ENCODE measurements at places on chromosomes 11 and 22.

GRCh38 chr11:45468267-45468856, 182.2 kb upstream of the SYT13 start:
- no peak for DNase-seq

DNA sequence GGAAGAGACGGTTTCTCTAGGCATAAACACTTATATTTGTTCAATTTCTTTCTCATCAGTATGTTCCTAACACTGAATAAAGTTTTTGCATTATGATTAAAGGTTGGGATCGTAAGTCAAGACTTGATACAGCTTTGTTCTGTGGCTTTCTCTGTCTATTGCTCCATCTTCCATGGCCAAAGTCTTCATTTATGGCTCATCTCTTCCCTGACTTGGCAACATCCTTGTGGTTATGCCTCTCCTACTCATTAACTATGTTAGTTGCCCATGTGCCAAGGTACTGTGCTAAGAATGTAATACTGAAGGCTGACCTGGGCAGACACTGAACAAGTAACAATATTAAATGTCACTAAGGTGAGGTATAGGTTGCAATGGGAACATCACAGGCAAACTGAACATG, 1.6 kb upstream of the ACCSL start:
- DNase-seq = no peak

DNA sequence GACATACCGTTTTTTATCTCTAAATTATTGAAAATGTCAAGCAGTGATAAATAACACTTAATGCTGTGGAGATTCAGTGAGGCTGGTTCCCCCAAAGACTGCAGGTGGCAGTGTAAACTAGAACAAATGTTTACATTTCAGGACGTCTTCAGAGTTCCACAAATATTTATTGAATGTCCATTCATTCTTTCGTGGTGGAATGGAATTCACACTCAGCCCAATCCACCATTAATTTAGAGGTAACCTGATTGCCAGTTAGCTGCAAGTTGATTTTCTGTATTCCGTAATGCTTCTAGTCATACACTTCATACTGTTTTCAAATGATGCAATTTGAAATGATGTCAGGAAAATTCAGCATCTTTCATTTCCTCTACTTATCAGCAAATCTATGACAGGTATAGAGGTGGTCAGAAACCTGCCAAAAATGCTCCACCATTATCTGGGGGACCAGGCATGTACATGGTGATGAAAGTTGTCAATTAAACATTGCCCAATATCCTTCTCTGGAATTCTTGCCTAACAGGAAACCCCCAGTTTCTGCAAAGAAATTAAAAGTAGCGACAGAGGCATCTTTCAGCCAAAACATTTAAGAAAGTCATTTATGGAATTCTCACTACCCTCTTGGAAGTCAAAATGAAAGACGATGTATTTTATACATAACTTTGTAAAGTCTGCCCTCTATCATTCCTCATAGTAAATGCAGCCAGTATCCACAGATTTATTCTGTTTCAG, 94.3 kb upstream of the BMAL1 start:
- no peak for DNase-seq

DNA sequence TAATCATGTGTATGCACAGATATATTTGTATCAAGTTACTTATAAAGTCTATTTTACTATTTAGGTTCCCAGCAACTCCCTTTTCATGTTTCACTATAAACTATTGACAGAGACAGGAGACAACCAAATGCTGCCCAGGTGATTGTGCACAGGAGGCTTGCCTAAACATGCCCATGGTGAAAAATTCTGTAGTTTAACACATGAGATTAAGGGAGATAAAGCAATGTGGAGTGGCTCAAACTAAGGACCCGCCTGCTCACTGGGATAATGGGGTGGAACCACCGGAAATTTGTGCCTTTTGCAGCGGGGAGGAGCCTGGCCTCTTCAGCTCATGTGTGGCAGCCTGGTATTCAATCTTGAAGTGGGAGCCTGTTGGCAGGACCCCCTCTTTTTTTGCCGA, 459.5 kb upstream of the CNTN5 start:
- no peak for DNase-seq

GRCh38 chr22:43439368-43440103, 27.7 kb downstream of the MPPED1 start:
- no peak for DNase-seq

- no peak for DNase-seq
These were observed 71.4 kb downstream of the BUD13 start for GRCh38 chr11:116701297-116701801.

DNA sequence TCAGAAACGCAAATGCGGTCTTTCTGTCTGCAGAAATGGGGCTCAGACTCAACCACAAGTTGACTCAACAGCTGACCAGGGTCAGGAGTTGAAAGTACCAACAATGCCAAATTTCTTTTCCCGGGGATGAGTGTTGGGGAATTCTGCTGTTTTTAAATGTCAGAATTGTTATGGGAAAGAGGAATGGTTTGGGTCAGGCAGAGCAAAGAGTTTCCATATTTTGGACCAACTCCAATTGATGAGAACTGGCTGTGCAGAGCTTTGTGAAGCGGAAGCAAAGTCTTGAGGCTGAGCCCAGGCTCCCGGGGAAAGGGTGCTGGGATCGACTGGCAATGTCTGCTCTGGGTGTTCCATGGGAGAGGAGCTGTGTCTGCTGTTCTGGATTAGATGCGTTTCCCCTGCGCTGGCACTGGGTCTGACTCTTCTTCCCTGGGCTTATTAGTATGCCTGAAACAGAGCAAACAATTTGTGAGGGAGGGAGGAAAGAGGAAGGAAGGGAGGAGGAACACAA, 36.2 kb downstream of the TXN2 start:
- DNase-seq = no peak

DNA sequence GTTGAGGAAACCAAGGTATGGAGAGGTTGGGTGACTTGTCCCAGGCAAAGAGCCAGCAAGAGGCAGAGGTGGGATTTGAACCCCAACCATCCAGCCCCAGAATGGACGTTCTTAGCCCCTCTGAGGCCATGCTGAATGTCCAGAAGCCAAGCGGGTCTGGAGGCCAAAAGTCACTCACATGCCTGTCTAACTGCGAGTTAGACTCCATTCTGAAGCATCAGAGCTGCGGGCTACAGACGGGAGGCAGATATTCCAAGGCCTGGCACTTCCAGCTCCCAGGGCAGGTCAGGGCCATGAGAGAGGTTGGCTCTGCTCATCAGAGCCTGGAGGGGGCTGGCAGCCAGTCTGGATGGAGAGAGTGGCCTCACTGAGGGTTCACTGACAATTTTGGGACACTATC, 616.5 kb downstream of the BRD1 start:
- DNase-seq = no peak

DNA sequence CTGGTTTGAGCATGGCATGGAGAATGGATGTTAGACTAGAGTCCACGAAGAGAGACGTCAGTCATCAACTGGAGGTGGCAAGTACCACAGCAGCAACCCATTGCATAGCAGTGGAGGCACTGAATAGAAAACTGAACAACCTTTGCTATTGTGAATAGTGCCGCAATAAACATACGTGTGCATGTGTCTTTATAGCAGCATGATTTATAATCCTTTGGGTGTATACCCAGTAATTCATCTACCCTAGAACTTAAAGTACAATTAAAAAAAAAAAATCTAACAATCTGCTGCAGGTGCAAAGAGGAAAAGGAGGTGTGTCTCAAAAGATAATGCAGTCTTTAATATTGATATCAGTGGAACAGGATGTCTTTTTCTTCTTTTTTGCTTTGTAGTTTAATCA, 443.4 kb upstream of the ISX start:
- DNase-seq = no peak

DNA sequence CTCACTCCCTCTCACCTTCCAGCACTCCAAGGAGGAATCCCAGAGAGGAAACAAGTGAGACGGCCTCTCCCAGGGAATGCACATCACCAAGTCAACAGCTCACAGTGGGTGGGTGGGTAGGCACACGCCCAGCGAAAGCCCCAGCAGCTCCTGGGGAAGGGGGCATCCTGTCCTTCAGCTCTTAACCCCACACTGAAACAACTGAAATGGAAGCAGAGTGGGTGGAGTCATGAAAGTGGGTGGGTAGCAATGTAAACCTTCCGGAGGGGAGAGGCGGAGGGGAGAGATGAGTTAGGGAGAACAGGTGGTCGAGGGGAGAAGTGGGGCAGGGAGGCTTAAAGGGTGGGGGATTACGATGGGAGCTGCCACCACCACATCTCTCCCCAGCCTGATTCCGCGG, 5.4 kb downstream of the MCHR1 start:
- DNase-seq = no peak
